ENCODE measurements at places on chromosomes 11 and 22.

- DNase-seq, result no peak
These were observed at the start of gene PLAAT5 for GRCh38 chr11:63490551-63491239. PLAAT5 (minus strand) TSS chr11:63491167; CDS start chr11:63491034, 133 bp downstream.

DNA sequence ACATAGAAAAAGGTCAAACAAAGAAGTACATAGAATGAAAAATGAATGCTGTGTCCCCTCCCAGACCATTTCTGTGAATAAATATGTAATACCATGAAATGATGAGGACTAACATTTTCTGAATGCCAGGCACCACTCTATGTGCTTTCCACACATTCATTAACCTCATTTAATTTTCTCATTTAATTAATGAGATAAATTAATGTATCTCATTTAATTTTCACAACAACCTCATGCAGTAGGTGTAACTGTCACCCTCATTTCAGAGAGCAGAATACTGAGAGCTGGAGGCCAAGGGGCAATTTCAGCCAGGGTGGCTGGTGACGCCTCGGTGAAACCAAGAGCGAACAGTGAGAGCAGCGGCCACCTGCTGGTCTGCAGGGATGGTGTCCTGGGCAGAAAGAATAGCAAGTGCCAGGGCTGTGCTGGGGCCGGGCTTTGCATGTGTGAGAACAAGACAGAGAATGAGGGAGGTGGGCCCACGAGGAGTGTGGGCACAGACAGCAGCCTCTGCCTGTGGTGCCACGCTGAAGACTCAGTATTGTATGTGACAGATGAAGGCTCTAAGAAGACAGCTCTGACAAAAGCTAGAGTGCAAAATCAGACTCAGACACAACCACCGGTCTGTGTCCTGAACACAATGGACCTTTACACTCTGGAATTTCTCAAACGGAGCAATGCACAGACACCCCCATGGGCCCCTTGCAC, 1.8 kb upstream of the SERPIND1 start:
- DNase-seq, result no peak

DNA sequence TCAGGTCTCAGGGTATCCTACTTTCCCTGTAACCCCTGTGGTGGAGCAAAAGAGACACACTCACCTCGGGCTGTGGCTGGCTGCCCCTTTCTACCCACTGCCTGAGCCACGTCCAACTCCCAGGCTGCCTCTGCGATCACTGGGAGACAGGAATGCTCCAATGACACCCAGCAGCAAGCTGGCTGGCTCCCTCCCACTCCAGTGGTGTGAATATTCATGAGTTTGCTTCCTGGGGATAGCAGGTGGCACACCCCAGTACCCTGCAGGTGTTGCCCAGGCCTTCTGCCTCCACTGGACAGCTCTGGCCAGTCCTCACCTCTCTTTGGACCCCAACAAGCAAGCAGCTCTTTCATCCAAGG, 9.7 kb downstream of the GAL3ST1 start:
- no peak for DNase-seq

- DNase-seq, result no peak
These were observed 793.3 kb downstream of the CNTN5 start for GRCh38 chr11:99814021-99814420.

- DNase-seq, result peak; percentile 64
These were observed 32.7 kb upstream of the GLYATL1B start for GRCh38 chr11:59053387-59053786.

GRCh38 chr11:19597876-19598275, 114.8 kb upstream of the NAV2 start:
- no peak for DNase-seq

DNA sequence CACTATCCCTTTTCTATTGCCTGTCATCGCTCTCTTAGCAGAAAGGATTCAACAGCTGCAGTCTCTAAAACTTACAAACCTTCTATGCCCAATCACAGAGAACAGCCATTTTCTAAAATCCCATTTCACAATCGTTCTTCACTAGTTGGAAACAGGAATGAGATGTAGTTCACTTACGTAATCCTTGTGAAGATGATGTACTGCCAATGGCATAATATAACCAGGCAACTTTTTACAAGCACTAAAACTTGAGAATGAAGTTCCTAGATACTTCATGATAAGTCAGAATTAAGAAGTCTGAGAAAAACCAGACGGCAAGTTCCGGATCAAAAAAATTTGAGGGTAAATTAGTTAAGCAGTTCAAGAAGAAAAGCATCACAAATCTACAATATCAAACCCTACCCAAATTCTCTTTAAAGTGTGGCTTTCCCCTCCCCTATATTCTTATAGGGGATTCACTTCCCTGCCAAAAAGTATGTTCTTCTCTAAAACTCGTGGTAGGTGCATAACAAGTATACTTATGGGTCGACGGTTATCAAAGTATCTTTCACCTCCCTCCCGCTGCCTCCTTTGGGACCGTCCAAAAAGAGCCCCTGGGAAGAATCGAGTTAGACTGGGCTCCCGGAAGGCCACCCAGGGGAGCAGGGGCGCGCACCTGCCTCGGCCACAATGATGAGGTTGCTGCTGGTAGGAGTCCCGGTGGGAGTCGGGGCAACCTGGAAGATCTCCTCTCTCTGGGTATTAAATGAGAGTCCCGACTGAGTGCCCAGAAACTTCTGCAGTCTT, 666 bp downstream of the MSANTD4 start:
- no peak for DNase-seq

- no peak for DNase-seq
These were observed 54.7 kb upstream of the ALX4 start for GRCh38 chr11:44364596-44364995.

- DNase-seq, result no peak
These were observed 32.2 kb downstream of the LIMK2 start for GRCh38 chr22:31244046-31244942.

DNA sequence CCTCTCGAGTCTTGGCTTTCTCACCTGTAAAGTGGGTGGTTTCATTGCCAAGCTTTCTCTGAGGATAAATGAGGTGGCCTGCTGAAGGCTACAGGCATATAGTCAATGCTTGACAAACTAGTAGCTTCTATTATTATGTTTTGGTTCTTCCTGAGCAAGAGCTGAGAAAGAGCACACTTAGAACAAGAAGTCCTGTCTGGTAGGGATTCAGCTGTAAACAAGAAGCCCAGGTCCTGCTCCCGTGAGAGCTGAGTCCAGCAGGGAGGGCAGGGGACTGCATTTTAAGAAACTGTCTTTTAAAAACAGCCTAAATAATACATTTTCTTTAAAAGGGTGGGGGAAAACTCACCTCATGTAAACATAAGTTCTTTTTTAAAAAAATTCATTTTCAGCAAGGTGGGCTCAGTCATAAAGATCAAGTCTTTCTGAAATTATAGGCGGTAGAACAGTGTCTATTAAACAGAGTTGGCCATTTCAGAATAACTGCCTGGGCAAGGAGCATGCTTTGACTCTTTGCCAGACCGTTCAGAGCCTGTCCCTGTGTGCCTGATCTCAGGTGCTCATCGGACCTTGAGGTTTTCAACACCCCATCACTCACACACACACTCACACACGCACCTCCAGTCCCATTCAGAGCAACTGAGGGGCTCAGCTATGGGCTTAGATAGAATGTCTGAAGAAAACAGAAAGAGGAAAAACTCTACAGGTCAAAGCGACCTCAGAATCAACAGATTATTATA, 29.2 kb upstream of the MYO18B start:
- no peak for DNase-seq

Data from T-helper 17 cell (primary cell).